ENCODE measurements at places on chromosomes 2 and 18. TPM values are rescaled to one million over a fixed set of nuclear protein-coding genes. Genes with fewer than 3 reads are reported as not detected.
A peak's percentile ranks its signal among the peaks of the same experiment; 100 is the strongest.

GRCh38 chr18:63346031-63346430, 21.0 kb downstream of the KDSR start:
- H3K27ac ChIP-seq, result peak overlapping the region; percentile 4
- H3K4me3 ChIP-seq, result no peak overlapping the region
- no peaks in the 10 kb centered on the region for H3K27me3 ChIP-seq
- no peaks in the 10 kb centered on the region for H3K36me3 ChIP-seq
- peak; percentile 81 for DNase-seq

The MYO5B gene
- total RNA-seq, result 31.1 TPM

- DNase-seq, result no peak
- no peaks in the 10 kb centered on the region for H3K27me3 ChIP-seq
- no peaks in the 10 kb centered on the region for H3K36me3 ChIP-seq
Measured at GRCh38 chr2:222526480-222527277, 102.3 kb downstream of the SGPP2 start.

GRCh38 chr2:102789349-102790090, 27.7 kb downstream of the TMEM182 start:
- H3K4me3 ChIP-seq, result no peak overlapping the region
- no peak overlapping the region for H3K27ac ChIP-seq
- no peaks in the 10 kb centered on the region for H3K27me3 ChIP-seq
- DNase-seq, result no peak
- H3K4me1 ChIP-seq, result peaks cover 5% of the 10 kb centered on the region

The ARHGAP25 gene
- total RNA-seq, result 6.2 TPM

The EN1 gene
- 0.09 TPM for total RNA-seq

The HSPE1 gene
- 139 TPM for total RNA-seq

DNA sequence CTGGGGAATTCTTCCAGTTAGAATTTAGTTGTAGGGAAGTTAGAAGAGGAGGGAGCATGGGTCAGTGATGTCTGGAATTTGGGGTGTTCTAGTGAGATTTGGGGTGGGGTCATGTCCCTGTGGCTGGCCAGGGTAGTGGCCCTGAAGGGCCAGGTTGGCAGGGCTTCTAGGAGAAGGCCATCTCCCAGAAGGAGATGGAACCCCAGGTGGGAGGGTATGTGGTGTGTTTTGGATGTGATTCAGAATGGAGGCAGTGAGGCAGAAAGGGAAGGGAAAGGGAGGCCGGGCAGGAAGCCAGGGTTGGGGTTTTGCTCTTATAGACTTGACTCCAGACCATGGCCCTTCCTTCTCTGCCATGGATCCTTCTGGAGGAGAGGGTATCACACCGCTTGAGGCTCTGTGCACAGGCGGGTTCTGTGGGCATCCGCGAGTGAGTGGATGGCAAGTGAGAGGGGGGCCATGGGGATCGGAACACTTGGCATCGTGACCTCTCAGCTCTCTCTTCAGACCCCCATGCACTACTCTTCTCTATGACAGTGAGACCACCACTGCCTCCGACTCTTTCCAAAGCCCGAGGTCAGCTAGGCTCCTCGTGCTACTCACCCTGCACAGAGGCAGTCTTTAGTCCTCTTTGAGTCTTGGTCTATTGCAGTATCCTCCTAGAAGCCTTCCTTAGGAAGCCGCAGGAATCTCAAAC, 7.3 kb downstream of the GREB1 start:
- DNase-seq, result no peak
- H3K4me3 ChIP-seq, result peak overlapping the region; percentile 45
- H3K27ac ChIP-seq, result peak overlapping the region; percentile 87
- no peaks in the 10 kb centered on the region for H3K27me3 ChIP-seq

The DNER gene
- 2.6 TPM for total RNA-seq

GRCh38 chr18:49650426-49650891, 88.6 kb downstream of the LIPG start:
- no peaks in the 10 kb centered on the region for H3K36me3 ChIP-seq
- no peak overlapping the region for H3K27ac ChIP-seq
- no peak for DNase-seq

The C2orf78 gene
- 0.91 TPM for total RNA-seq

DNA sequence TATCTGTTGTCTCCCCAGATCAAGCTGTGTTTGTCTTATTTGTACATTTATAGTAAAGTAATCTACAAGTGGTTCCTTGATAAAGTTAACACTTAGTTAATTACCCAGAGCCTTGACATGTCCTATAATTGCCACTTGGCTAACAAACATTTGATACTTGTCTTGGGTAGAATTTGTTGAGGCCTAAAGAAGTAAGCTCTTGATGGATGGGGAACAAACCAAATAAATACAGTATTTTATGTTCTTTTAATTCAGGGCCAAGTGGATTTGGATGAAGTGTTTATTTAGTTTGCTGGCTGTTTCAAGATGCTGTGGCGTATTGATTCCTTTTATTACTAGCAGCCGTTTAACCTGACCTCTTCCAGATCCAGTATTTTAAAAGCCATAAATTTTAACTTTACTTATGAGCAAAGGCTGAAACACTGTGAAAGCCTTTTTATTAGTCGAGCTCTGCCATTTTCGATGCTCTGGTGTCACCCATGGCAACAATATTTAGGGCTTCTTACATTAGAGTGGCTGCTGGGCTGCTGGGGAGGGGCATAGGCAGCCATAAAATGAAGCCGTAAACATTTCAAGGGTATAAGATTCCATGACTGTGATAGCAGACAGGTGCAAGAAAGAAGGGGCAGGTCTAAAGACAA, 401.6 kb upstream of the NRP2 start:
- H3K27ac ChIP-seq, result no peak overlapping the region
- no peaks in the 10 kb centered on the region for H3K4me1 ChIP-seq
- no peak overlapping the region for H3K4me3 ChIP-seq
- no peaks in the 10 kb centered on the region for H3K36me3 ChIP-seq
- H3K27me3 ChIP-seq, result no peaks in the 10 kb centered on the region

GRCh38 chr2:150617351-150617978, 130.0 kb upstream of the RND3 start:
- no peak for DNase-seq
- no peaks in the 10 kb centered on the region for H3K4me1 ChIP-seq
- H3K27ac ChIP-seq, result no peak overlapping the region

DNA sequence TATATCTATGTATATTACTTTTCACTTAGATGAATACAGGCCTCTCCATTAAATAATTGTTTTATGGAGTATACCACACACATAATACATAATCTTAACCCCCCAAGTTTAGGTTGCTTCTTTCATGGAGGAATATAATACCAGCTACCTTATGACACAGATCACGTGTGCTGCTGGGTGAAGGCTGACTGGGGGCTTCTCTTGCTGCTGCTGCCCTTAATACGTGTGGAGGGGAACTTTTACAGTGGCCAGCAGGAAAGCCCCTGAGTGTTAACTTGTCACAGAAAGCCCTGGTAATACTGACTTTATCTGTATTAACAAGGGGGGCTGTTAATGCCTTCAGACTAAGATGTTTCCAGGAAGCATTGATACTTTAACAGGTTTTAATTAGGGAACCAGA, 63.1 kb downstream of the LAMA3 start:
- DNase-seq, result no peak
- no peak overlapping the region for H3K4me3 ChIP-seq

DNA sequence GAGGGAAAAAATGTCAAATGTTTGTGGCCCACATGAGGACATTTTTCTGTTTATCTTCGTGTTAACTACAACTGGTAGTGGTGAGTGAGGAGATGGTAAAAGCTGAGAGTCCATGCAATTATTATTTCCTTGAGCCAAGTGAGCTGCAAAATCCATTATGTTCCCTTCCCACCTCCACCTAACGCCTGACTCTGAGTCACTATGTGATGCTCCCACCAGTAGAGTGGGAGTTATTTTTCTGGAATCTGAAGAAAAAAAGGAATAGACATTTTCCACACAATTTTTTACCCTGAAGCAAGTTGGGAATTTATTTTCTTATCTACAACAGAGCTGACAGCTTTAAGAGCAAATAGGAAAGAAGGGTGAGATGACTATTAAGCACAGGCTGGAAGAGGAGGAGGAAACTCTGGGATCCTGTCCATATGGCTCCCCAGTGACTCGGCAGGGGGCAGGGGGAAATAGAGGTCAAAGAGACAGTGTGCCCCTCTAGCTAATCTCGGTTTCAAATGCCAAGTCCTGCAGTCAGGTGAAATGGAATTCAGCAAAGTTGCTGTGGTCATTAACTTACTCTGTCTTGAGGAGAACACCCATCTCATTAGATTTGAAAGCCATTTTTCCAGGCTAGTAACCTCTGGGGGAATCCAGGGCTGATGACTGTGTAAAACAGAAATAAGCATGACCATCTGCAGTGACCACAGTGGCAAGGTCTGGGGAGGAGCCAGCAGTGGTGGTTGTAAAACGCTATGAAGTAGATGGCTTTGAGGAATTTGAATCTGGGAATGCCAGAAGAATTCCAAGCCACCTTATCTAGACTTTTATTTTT, 463.9 kb downstream of the STK39 start:
- no peaks in the 10 kb centered on the region for H3K27me3 ChIP-seq
- H3K4me1 ChIP-seq, result no peaks in the 10 kb centered on the region
- no peak overlapping the region for H3K27ac ChIP-seq
- no peaks in the 10 kb centered on the region for H3K36me3 ChIP-seq
- no peak overlapping the region for H3K4me3 ChIP-seq
- no peak for DNase-seq

DNA sequence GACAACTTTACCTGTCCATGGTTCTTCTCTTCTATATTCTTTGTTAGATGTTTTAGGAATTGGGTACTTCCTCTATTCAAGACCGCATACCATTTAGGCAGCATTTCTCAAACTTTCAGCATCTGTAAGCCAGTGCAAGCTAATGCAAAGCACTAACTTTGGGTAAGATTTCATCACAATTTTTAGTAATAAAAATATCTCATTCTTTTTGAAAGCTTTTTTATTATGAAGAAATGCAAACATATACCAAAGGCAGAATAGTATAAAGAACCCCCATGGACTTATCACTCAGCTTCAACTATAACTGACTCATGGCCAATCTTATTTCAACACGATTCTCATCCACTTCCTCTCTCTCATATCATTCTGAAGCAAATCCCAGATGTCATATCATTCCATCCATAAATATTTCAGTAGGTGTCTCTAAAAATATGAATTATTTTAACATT, 32.9 kb downstream of the INO80C start:
- H3K4me1 ChIP-seq, result no peaks in the 10 kb centered on the region
- no peak overlapping the region for H3K27ac ChIP-seq
- H3K27me3 ChIP-seq, result no peaks in the 10 kb centered on the region
- DNase-seq, result no peak

The TANC1 gene
- total RNA-seq, result 39.7 TPM

DNA sequence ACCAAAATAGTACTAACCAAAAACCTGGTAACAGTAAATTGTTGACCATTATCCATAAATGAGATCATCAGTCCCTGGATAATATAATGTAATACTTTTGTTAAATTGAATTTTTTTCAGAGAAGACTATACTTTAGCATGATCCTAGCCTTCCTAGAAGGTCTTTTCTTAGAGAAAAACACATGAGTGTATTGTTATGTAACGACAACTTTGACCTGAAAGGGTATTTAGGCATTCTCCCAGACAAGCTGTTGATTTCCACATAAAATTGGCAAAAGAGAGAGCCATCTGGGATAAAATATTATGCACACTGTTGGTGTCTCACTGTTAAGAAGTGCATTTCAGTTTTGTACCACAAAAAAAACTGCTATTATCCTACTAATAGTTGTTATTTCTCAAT, 120.0 kb upstream of the MAPRE2 start:
- no peaks in the 10 kb centered on the region for H3K36me3 ChIP-seq
- no peaks in the 10 kb centered on the region for H3K27me3 ChIP-seq
- no peaks in the 10 kb centered on the region for H3K4me1 ChIP-seq

The CYS1 gene
- total RNA-seq, result 1.5 TPM

DNA sequence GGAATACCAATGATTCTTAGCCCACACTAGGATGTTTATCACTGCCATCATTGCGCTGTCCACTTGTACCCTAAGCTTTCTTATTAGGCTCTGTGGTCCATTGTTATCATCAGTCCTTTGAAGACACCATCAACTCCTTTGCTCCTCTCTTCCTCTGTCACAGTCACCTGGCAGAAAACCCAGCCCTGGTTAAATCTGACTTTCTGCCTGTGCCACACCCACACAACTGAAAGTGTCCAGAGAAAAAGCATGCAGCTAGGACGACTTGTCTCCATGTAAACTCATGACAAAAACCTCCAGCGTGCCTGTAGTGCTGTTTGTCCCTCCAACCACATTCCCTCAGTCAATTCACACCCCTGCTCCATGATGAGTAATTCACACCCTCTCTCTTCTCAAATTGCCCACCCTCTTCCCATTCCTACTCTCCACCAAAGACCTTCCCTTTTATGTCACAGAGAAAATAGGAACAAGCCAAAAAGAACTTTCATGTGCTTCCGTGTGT, 297.4 kb upstream of the MGAT5 start:
- H3K4me1 ChIP-seq, result no peaks in the 10 kb centered on the region
- H3K4me3 ChIP-seq, result no peak overlapping the region
- no peak overlapping the region for H3K27ac ChIP-seq
- DNase-seq, result no peak
- H3K36me3 ChIP-seq, result no peaks in the 10 kb centered on the region

- peaks cover 9% of the 10 kb centered on the region for H3K4me1 ChIP-seq
- H3K27ac ChIP-seq, result no peak overlapping the region
- no peak overlapping the region for H3K4me3 ChIP-seq
- no peaks in the 10 kb centered on the region for H3K27me3 ChIP-seq
Measured at GRCh38 chr2:217870528-217871011, 132.2 kb downstream of the TNS1 start.

The GALR1 gene
- total RNA-seq, result 0.14 TPM

GRCh38 chr2:8438476-8438875, 243.4 kb upstream of the ID2 start:
- H3K4me1 ChIP-seq, result no peaks in the 10 kb centered on the region
- no peaks in the 10 kb centered on the region for H3K27me3 ChIP-seq

DNA sequence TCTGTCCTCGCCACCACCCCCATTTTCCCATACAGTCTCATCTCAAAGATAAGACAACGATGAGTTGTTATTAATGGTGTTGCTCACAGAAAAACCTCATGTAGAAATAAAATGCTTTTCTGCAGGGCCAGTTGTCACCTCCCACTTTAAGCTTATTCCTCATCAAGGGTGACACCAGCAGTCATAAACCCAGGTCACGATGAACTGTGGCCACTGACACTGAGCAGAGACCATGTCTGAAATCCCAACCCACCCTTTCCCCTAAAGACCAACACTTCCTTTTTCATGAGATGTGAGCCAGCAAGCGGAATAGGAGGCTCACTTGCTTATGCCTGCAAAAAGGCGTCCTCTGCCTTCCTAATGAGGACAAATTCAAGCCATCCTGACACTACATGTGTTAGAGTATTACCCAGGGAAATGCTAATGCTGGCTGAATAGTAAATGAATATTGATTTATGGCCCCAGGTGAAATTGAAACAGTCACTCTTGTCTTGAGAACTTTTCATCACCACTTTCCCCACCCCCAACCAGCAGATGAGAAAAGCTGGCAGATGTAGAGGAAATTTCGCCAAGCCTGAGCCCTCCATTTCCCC, 228.4 kb downstream of the MGAT5 start:
- H3K27ac ChIP-seq, result no peak overlapping the region
- no peak for DNase-seq
- no peaks in the 10 kb centered on the region for H3K4me1 ChIP-seq
- no peaks in the 10 kb centered on the region for H3K27me3 ChIP-seq
- H3K36me3 ChIP-seq, result no peaks in the 10 kb centered on the region

GRCh38 chr2:132790207-132790785, 120.3 kb upstream of the LYPD1 start:
- H3K36me3 ChIP-seq, result no peaks in the 10 kb centered on the region
- H3K27me3 ChIP-seq, result no peaks in the 10 kb centered on the region
- no peak for DNase-seq

The CCDC141 gene
- total RNA-seq, result 8.6 TPM

The SULT1C2 gene
- total RNA-seq, result 1.8 TPM

The UPP2 gene
- total RNA-seq, result not detected

- no peak overlapping the region for H3K4me3 ChIP-seq
- no peaks in the 10 kb centered on the region for H3K4me1 ChIP-seq
- no peak for DNase-seq
- no peak overlapping the region for H3K27ac ChIP-seq
- H3K36me3 ChIP-seq, result no peaks in the 10 kb centered on the region
Measured at GRCh38 chr2:109021895-109022300, 32.9 kb upstream of the EDAR start.
